Dermis microvascular lymphatic vessel endothelial cell (primary cell): ENCODE measurements at places on chromosomes 3 and 15.

- DNase-seq: peak; percentile 41
Observed at GRCh38 chr15:39786447-39787056, 3.9 kb upstream of the FSIP1 start.

DNA sequence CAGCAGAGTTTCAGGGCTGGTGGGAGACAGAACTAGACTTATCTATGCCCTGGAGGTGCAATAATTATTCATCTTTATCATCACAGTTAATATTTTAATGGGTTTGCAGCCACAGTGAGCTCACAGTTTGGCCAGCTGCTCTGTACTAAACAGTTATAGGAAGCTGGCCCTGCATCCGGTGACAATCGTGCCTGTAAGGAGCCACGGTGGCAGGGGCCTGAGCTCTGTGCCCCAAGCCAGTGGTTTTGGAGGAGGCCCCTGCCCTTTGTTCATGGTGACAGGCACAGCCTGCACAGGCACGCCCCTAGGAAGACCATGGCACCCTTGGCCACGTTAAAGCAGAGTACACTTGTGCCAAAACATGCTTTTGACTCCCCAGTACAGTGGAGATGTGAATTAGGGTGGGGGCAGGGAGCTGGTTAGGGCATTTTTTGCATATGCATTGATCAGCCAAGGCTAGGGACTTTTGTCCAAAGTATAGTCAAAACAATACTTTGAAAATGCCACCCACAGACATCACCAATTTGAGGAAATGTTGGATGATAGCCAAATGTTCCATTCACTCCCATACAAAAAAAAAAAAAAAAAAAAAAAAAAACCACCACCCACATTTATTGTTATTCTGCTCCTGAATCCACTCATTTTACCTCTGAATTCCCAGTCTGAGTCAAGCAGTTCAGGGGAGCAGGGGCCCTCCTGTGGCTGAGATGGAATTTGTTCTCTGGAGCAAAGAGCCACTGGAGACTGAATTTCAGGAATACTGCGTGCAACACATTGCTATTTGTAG, 3.4 kb upstream of the RFTN1 start:
- DNase-seq: peak; percentile 77

DNA sequence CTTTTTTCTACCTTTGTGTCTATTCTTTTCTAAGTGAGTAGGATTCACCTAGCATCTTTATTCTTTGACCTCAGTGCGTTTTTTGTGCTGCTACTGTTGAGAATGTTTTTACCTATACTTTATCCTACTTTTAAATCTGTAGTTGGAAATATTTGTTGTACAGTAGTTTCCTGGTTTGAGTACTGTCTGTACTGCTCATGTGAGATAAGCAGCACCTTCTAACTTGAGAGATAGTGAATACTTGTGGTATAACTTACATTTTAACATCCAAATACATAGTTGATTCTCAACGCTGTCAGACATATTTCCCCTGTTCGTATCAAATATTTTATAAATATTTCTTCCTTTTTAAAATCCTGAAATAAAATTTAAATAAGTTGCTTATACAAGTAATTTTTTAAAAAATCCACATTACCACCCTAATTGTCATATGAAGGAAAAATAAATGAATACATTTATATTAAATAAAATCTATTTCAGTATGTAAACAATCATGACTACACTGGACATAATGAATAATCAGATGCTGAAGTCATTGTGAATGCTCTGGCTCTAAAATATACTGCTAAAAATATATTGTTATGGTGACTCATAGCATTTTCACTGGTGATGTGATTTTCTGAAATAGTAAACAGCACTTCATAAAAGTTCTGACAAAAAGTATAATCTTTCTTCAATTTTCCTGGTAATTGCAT, 17.4 kb downstream of the ATP11B start:
- peak; percentile 43 for DNase-seq

GRCh38 chr3:54577313-54577712, 350.5 kb downstream of the LRTM1 start:
- no peak for DNase-seq

- no peak for DNase-seq
Observed at GRCh38 chr15:40754574-40754882, 526 bp downstream of the RMDN3 start.

- DNase-seq: peak; percentile 39
Observed at GRCh38 chr3:39125841-39126500, 18.5 kb downstream of the TTC21A start.

DNA sequence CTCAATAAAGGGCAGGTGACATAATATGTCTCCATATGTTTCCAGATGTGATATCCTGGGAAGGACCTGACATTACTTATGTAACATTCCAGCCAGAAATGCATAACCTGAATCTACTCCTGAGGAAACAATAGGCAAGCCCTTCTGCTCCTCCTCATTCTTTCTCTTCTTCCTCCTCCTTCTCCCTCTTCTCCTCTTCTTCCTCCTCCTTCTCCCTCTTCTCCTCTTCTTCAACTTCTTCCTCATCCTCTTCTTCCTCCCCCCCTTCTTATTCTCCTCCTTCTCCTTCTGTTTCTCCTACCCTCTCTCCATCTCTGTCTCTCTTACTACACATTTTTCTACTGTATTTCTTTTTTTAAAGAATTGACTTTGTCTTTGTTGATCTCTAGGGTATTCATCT, 43.5 kb upstream of the ITGA11 start:
- DNase-seq: no peak

GRCh38 chr3:107881509-107881908, 209.3 kb downstream of the CD47 start:
- no peak for DNase-seq

DNA sequence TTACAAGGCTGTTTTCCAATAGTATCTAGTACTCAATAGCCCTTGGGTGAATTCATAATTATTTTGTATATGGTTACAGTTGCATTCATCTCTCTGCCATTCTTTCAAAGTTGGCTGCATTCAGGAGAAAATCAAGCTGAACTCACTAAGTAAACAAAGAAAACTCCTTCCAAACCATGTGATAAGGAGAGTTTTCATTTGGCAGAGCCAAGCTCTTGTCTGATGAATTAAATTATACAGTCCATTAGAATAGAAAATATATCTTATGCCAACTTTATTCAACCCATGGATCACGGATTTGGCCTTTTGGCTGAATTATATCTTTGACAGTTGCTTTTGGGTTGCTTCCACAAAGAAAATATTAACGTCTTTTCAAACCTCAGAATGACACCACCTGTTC, 272.3 kb upstream of the ROBO1 start:
- DNase-seq: no peak

DNA sequence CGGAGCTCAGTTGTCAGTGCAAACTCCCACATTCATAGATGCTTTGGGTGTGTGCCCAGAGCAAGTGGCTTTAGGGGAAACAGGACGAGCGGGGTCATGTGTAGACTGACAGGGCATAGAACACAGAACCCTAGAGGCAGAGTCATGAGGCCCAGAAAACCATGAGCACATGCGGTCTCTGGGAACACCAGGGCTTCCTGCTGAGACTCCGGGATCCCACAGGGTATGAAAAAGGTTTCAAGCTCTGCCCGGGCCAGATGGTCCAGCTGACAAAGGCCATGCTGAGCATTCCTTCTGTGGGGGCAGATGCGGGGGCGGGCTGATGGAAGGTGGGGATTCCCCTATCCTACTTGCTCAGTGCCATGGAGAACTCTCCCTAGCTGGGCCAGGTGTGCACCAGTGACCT, 44.8 kb downstream of the ROPN1B start:
- no peak for DNase-seq

GRCh38 chr3:64505419-64505818, 182.4 kb downstream of the ADAMTS9 start:
- peak; percentile 14 for DNase-seq

DNA sequence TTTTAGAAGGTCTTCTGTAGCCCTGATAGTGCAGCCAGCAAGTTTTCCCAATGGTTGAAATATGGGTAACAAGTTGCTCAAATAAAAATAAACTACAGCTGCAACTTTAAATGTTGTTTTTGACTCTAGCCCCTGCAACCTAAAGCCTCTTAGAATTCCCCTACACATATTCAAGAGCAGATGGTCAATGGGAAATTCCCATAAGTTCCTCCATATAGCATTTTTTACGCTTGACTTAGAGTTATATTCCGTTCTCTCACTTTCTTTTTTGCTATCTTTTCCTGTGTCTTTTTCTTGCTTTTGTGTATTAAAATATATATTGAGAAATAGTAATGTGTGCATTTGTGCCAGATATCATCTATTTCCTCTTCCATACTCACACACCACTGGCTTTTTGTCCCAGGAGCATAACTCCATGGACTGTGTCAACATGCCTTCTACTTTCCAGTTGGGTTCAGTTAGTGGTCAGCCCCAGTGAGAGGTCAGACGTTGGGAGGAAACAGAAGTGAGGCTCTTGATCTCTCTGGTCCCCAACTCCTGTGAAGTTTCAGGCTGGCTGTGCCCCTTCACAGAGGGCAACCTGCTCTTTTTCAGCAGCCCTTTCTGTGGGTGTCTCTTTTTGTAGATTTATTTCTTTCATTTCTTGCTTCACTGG, 63.3 kb upstream of the TP63 start:
- DNase-seq: no peak

DNA sequence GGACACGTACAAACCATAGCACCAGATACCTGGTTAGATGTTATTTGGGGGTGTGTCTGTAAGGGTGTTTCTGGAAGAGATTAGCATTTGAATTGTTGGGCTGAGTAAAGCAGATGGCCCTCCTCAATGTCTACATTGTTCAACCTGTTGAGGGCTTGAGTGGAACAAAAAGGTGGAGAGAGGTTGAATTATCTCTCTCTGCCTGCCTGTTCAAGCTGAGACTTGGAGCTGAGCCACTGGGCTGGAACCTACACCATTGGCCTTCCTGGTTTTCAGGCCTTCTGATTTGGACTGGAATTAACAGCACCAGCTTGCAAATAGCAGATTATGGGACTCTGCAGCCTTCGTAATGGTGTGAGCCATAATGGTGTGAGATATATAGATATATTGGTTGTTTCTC, 71.3 kb upstream of the CORO2B start:
- DNase-seq: no peak

- DNase-seq: no peak
Observed at GRCh38 chr3:184228376-184229137, 828 bp upstream of the VWA5B2 start.

DNA sequence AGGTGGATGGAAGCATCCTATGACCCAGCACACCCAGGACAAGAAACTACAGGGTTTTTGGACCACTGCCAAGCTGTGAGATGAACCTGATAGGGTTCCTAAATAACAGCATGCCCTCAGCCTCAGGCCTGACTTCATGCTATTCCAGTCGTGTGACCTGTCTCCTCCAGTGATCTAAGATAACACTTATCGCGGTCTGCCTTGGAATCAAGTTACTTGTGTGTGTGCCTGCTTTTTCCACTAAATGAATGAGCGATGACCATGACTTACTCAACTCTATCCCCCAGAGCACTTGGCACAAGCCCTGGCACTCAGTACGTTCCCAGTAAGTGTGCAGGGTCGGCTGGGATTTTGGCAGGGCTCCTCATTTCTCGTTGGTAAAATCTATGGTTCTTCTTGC, 172.7 kb upstream of the TP63 start:
- DNase-seq: no peak

DNA sequence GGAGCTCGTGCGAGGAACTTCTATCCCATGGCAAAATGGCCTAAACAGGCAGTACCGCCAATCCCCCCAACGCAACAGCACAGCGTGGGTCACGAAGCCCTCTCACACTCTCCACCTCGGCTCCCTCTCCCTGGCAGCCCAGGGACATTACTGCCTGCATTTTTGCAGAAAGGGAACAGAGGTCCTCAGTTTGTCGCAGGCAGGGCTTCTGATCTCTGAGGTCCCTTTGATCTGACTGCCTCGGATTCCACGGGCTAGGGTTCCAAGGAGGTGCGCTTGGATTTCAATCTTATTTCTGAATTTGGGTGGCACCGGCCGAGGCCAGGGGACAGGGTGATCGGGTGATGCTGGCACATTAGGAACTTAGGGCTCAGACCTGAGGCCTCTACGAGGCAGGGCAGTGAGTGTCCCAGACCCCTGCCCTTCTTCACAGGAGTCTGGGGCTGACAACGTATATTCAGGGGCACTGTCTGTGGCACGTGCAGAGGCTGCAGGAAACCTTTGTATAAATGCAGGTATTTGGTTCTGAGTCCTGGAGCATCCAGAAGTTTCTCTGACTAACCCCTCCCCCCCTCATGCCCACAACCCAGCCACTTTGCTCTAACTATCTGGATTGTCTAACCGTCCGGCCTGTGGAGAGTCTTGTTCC, 197.9 kb downstream of the XXYLT1 start:
- no peak for DNase-seq

- DNase-seq: no peak
Observed at GRCh38 chr15:41804916-41805666, 22.8 kb upstream of the JMJD7 start.

- DNase-seq: no peak
Observed at GRCh38 chr15:77032052-77032646, 37.2 kb downstream of the PSTPIP1 start.

- no peak for DNase-seq
Observed at GRCh38 chr15:75704263-75704615, 8.4 kb downstream of the CSPG4 start.

GRCh38 chr15:78976691-78977090, 31.8 kb upstream of the CTSH start:
- no peak for DNase-seq

DNA sequence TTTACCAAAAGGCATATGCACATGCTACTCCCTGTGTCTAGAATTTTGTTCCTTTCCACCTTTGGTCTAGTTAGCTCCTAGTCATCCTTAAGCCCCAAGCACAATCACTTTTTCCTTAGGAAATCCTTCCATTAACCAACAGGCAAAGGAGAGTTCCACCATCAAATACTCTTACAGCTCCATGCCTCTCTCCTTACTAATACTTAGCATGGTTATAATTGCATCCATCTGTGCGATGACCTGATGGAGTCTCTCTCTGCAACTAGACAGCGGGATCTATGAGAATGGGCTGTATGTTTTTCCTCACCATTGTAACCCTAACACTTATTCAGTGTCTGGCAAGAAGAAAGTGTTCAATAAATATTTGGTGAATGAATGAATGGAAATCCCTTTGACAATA, 69.3 kb upstream of the SMAD3 start:
- DNase-seq: no peak

DNA sequence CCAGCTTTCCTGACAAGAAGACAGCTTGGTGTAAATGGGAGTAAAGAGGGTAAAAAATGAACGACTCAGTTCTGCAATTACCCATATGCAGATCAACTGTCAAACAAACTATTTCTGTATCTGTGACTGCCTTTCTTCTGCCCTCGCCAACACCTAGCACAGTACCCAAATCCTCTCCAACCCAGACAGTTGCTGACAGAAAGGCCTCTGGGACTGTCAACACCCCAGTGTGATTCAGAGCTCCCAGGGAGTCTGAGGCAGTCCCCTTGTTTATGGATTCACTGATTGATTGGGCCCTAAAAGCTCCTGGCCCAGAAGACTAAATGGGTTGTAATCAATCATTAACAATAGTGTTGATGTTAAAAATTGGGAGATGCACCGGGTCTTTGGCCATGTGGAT, 20.2 kb downstream of the IL17RD start:
- no peak for DNase-seq

DNA sequence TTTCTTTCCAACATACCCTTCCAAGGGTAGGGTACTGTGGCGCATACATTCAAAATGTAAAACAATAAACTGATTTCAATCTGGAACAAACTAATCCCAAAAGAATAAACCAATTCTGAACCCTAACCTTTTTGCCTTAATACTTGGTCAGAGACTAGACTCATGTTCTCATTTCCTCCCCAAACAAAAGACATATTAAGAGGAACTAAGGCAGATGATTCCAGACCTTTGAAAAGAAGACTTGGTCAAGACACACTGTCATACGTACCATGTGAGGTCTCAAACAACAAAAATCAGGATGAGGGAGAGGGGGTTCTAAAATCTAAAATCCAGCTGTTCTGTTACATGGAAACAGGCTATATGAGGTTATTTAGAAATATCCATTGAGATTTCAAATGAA, 102.1 kb downstream of the RFTN1 start:
- DNase-seq: no peak

GRCh38 chr3:22373827-22374226, 622.8 kb upstream of the ZNF385D start:
- no peak for DNase-seq
